ENCODE measurements at places on chromosomes 12 and 14.

- DNase-seq, result peak; percentile 74
Measured at GRCh38 chr14:61472801-61473376, 151.5 kb downstream of the PRKCH start.

GRCh38 chr14:71749613-71750238 lies 182.5 kb upstream of the RGS6 start:
- no peak for DNase-seq

DNA sequence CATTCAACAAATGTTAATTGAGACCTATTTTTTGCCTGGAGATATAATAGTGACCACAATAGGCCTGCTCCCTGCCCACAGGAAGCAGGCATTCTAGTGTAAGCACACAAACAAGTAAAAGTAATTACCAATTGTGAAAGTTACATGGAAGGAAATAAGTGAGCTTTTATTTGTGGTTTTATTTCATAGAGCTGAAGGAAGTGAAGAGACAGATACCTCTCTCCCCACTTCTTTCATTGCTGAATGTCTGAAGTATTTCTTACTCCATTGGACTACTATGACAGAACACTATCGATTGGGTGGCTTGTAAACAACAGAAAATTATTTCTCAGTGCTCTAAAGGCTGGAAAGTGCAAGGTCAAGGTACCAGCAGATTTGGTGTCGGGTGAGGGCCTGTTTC lies 183.5 kb downstream of the PRKCH start:
- DNase-seq, result no peak

DNA sequence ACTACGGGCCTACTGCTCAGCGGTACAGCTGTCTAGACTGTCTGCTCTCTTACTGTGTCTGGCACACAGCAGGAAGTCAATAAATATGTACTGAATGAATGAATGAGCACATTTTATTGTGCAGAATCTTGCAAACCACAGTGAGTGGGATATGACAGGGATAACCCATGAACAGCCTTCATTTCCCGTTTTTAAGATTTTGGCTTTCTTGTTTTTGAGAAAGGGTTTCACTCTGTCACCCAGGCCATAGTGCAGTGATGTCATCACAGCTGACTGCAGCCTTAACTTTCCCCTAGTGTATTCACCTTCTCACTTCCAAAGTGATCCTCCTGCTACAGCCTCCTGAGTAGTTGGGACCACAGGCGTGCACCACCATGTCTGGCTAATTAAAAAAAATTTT lies 203.1 kb downstream of the AEBP2 start:
- DNase-seq, result no peak
